ENCODE measurements at places on chromosomes 12 and 14.
A peak's percentile ranks its signal among the peaks of the same experiment; 100 is the strongest.

GRCh38 chr12:15534874-15535273 is 212.6 kb downstream of the PTPRO start:
- H3K27me3 ChIP-seq = no peaks in the 10 kb centered on the region
- no peaks in the 10 kb centered on the region for H3K36me3 ChIP-seq
- DNase-seq = peak; percentile 18
- no peak overlapping the region for H3K4me3 ChIP-seq
- no peak overlapping the region for H3K27ac ChIP-seq

DNA sequence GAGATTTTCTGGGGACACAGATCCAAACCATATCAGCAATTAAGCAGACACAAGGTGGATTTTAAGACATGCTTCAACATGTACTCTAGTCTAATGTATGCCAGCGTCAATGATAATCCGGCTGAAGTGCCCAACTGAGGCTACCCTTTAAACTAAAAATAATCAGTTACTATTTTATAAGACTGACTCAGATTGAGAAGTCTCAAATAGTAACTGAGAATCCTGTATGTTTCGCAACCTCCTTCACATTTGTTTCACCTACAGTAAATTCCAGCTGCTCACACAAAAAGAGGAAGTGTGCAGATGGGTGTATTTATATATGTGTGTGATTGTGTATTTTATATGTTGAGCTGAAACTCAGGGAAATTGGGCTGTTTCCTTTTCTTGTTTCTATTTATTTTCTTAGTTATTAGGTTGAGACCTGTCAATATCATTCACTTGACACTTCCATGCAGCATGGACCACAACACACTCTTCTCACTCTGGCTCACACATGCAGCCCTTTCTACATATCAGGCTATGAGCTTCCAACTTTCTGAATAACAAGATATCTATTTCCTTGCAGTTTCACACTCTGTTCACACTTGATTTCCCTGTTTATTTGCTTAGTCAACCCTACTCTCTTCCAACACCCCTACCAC is 1224.9 kb upstream of the TMEM132C start:
- no peak for DNase-seq
- no peaks in the 10 kb centered on the region for H3K36me3 ChIP-seq
- H3K4me3 ChIP-seq = no peak overlapping the region

GRCh38 chr14:24417832-24418491 is 11.5 kb downstream of the CBLN3 start:
- H3K27ac ChIP-seq = no peak overlapping the region
- DNase-seq = no peak
- no peak overlapping the region for H3K4me3 ChIP-seq
- peaks cover 15% of the 10 kb centered on the region for H3K36me3 ChIP-seq
- peaks cover 26% of the 10 kb centered on the region for H3K27me3 ChIP-seq

DNA sequence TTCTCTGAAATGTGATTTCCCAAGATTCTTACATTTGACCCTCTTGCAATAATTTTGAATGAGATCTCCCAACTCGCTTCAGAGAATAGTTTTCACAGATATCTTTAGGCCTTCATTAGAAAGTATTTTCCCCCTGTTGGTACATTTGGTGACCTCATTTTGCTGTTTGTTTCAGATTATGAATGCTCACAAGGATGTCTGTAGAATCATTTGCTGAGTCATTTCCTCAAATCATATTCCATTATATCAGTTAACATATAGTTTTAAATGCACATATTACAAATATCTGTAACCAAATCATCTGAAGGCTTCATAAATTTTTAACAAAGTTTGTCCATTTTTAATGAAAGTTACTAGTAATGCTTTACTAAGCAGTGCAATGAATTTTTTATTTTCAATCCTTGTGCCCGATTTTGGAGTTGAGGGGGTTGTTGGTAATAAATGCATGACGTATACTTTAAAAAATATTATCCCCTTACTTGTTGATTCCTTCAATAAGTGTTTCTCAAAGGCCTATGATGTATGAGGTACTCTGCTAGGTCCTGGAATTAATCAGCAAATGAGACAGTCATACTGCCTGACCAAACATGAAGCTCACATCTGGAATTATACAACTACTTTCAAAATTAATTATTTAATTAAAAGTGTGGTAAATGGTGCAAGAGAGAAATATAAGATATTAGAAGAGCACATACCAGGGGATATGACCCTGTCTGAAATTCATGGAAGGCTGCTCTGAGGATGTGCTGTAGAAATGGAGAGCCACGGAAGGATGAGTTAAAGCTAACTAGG is 126.9 kb upstream of the RAP1B start:
- no peak overlapping the region for H3K27ac ChIP-seq
- H3K36me3 ChIP-seq = no peaks in the 10 kb centered on the region
- peaks cover 8% of the 10 kb centered on the region for H3K4me1 ChIP-seq
- H3K27me3 ChIP-seq = no peaks in the 10 kb centered on the region
- H3K4me3 ChIP-seq = no peak overlapping the region

- no peaks in the 10 kb centered on the region for H3K36me3 ChIP-seq
- H3K4me3 ChIP-seq = peak within 1 kb of the TSS; percentile 44
- peaks cover 2% of the 10 kb centered on the region for H3K4me1 ChIP-seq
- no peak within 1 kb of the TSS for H3K27ac ChIP-seq
- peak; percentile 48 for DNase-seq
These were observed at the start of gene TOMM20L for GRCh38 chr14:58395812-58396788. Gene TOMM20L, plus strand, starts transcription at chr14:58395930. Its CDS starts 28 bp downstream, at chr14:58395958.

- H3K27ac ChIP-seq = no peak overlapping the region
- H3K27me3 ChIP-seq = no peaks in the 10 kb centered on the region
- no peak for DNase-seq
- no peak overlapping the region for H3K4me3 ChIP-seq
- H3K36me3 ChIP-seq = no peaks in the 10 kb centered on the region
These were observed 164.0 kb downstream of the ALG10B start for GRCh38 chr12:38480594-38480993.

- DNase-seq = no peak
- H3K4me3 ChIP-seq = no peak overlapping the region
- no peaks in the 10 kb centered on the region for H3K36me3 ChIP-seq
- H3K27me3 ChIP-seq = no peaks in the 10 kb centered on the region
These were observed 168.5 kb upstream of the SFSWAP start for GRCh38 chr12:131542351-131542750.

- no peak overlapping the region for H3K27ac ChIP-seq
- no peak overlapping the region for H3K4me3 ChIP-seq
- no peak for DNase-seq
- H3K4me1 ChIP-seq = peaks cover 3% of the 10 kb centered on the region
- peaks cover 24% of the 10 kb centered on the region for H3K36me3 ChIP-seq
- no peaks in the 10 kb centered on the region for H3K27me3 ChIP-seq
These were observed 7.6 kb downstream of the NYNRIN start for GRCh38 chr14:24406416-24406815.

- peaks cover 3% of the 10 kb centered on the region for H3K27me3 ChIP-seq
- H3K27ac ChIP-seq = no peak overlapping the region
- no peak for DNase-seq
- H3K4me3 ChIP-seq = no peak overlapping the region
- no peaks in the 10 kb centered on the region for H3K36me3 ChIP-seq
These were observed 21.2 kb upstream of the FOXJ2 start for GRCh38 chr12:8011331-8011730.

DNA sequence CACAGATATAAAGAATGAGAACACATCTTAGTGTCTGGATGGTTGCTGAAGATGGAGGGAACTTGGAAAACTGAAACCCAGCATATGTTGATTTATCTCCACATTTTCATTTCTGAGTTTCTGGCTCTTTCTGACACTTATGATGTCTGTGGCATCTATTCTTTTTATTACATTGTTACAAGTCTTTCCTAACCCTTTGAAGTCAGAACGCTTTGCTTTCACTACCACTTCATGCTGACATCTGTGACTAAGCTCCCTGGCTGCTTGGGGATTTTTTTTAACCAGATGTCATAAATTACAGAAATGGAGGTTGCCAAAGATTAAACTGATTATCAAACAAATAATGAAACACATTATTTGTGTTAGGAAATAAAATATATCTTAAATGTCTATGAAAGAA is 188.7 kb downstream of the KITLG start:
- no peaks in the 10 kb centered on the region for H3K27me3 ChIP-seq
- peak; percentile 88 for DNase-seq
- peaks cover 4% of the 10 kb centered on the region for H3K4me1 ChIP-seq
- H3K4me3 ChIP-seq = no peak overlapping the region

DNA sequence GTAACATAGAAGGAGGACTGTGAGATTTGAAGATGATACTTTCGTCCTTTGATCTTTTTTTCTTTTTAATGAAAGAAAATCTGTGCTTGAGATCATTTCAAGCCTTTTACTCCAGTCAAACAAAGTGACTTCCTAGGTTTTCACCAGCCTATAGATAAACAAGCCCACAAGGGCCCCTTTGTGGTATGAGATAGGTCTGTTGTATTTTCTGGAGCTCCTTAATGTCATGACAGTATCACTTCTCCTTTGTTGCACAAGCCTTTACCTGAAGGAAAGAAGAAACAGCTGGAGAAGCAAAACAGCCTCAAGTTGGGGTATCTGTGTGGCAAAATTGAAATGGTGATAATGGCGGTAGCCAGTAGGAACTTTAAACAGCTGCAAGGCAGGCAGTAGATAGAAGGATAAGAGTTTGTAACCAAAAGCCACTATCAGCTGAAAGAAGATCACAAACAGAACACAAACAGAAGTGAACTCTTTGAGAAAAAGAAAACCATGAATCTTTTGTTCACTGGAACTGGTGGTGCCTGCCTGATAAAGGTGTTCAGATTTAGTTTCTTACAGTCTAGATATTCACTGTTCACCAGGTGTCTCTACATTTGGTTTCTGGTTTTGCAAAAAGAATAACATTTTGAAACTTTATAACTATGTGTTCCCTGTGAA is 96.8 kb downstream of the LGR5 start:
- no peak overlapping the region for H3K27ac ChIP-seq
- no peaks in the 10 kb centered on the region for H3K36me3 ChIP-seq
- H3K27me3 ChIP-seq = no peaks in the 10 kb centered on the region
- H3K4me1 ChIP-seq = no peaks in the 10 kb centered on the region
- no peak for DNase-seq
- H3K4me3 ChIP-seq = no peak overlapping the region

DNA sequence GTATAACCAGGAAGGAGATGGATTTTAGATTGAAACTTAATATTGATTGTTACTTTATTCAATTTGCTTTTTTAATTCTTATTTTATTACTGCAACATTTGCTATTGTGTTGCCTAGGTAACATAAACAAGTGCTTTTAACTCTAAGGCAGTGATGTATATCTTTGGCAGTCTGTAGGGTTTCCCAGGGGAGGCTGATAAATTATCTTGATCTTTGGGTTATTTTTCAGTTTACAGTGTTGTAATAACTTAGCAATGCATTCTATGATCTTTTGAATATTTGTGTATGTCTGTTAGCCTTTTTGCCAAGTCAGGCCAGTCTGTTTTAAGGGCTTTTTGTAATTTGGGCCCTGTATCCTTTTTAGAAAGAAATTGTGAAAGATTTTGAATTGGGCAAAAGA is 7.8 kb upstream of the DTD2 start:
- no peak overlapping the region for H3K4me3 ChIP-seq
- no peaks in the 10 kb centered on the region for H3K27me3 ChIP-seq
- DNase-seq = peak; percentile 37
- H3K4me1 ChIP-seq = no peaks in the 10 kb centered on the region
- no peaks in the 10 kb centered on the region for H3K36me3 ChIP-seq

GRCh38 chr12:91980389-91980821 is 165.2 kb downstream of the BTG1 start:
- H3K4me1 ChIP-seq = peaks cover 16% of the 10 kb centered on the region
- no peaks in the 10 kb centered on the region for H3K27me3 ChIP-seq
- H3K36me3 ChIP-seq = no peaks in the 10 kb centered on the region
- no peak overlapping the region for H3K27ac ChIP-seq
- H3K4me3 ChIP-seq = no peak overlapping the region

DNA sequence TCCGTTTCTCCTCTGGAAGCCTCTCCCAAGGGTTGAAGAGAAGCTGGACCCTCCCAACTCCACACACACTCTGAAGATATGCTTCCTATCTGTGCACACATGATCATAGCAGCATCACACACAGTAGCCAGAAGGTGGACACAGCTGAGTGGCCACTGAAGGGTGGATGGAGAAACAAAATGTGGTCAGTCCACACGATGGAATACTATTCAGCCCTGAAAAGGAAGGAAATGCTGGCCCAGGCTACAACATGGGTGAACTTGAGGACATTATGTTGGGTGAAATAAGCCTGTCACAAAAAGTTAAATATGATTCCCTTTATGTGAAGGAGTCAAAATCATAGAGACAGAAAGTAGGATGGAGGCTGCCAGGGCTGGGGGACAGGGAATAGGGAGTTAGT is 43.9 kb upstream of the DLK1 start:
- no peak for DNase-seq
- H3K27me3 ChIP-seq = peaks cover 10% of the 10 kb centered on the region
- H3K4me3 ChIP-seq = no peak overlapping the region
- no peaks in the 10 kb centered on the region for H3K36me3 ChIP-seq

DNA sequence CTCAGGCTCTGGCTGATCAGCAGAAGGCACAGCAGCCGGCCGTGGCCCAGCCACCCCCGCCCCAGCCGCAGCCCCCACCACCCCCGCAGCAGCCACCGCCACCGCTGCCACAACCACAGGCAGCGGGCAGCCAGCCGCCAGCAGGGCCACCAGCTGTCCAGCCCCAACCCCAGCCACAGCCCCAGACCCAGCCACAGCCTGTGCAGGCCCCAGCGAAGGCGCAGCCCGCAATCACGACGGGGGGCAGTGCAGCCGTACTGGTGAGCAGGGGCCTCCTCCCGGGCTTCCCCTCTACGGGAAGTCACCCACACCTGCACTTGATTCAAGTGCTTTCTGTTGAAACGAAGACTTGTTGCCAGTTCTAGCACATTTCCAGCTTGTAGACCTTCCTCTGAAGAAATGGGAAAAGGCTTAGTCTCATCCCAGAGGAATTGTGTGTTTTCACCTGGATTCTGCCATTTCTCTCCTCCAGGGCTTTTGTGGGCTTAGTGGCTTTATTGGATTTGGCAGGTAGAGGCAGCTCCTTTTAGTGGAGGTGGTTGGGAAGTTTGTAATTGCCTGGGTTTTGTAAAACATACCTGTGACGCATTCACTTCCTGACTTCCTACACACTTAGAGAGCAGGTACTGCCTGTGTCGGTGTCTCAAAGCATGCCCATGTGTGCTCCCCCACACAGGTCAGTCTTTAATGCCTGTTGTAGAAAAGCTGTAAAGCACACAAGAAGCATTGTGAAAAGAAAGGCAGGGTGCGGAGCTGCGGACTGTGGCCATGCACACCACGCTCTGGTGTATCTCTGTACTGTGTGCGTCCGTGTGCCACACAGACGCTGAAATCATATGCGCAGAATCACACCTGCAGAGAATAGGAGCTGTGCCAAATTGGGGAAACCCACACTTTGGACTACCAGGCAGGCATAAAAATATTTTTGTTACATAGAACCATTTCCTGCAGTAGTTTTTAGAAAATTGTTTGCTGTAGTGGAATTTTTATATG is 90.5 kb downstream of the DDX51 start:
- peaks cover 74% of the 10 kb centered on the region for H3K36me3 ChIP-seq
- no peaks in the 10 kb centered on the region for H3K27me3 ChIP-seq
- no peak overlapping the region for H3K4me3 ChIP-seq

GRCh38 chr14:78863143-78863542 is 693.0 kb downstream of the NRXN3 start:
- peak; percentile 43 for DNase-seq
- no peak overlapping the region for H3K4me3 ChIP-seq
- H3K4me1 ChIP-seq = no peaks in the 10 kb centered on the region
- no peaks in the 10 kb centered on the region for H3K36me3 ChIP-seq
- H3K27me3 ChIP-seq = no peaks in the 10 kb centered on the region
- H3K27ac ChIP-seq = no peak overlapping the region
